ENCODE measurements at places on chromosomes 2 and 18.

- DNase-seq: no peak
Observed at GRCh38 chr2:147487286-147487977, 357.4 kb upstream of the ACVR2A start.

DNA sequence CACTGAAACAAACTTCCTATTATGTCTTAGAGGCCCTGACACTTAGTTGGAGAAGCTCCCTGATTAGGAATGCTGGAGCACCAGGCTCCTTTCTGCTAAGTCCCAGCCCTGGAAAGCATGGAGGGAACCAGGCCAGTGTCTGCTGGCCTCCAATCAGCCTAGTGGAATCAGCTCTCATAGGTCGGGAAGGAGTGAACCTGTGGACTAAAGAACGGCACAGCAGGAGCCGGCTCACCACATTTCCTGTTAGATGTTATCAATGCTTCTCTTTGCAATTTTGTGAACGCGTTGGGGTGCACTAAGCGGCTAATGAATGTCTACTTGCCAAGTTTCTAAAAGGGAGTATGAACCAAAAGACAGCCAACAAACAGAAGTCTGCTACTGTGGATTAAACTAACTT, 296.6 kb downstream of the NAPG start:
- no peak for DNase-seq

DNA sequence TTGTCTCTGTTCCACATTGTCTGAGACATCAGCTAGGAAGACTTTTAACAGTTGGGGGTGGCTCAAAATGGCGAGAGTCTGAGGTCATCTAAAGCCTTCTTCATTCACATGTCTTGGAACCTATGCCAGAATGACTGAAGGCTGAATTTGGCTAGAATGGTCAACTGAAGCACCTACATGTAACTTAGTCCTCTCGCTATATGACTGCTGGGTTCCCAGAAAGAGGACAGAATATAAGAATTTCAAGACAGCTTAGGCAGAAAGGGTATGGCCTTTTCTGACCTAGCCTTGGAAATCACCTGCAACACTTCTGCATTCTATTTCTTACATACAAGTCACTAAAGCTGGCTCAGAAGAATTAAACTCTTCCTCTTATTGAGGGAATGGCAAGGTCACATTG, 75.6 kb upstream of the OTX1 start:
- DNase-seq: no peak

DNA sequence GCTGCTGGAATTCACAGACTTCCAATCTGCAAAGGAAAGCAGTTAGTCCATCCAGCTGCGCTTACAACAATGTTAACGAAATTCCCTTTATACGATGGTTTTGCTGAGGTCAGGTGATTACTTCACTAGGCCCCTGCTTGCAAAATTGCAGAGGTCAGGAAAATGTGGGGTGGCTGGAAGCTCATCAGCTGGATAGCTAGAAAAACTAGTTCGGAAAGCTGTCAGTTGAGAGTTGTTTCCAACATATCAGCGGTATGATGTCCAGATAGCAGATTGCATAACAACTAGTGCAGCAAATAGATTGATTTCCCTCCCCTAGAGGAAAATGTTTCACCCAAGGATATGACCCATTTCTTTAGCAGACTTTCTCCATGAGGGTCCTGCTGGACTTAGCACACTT, 2021.1 kb upstream of the CELF4 start:
- DNase-seq: no peak

DNA sequence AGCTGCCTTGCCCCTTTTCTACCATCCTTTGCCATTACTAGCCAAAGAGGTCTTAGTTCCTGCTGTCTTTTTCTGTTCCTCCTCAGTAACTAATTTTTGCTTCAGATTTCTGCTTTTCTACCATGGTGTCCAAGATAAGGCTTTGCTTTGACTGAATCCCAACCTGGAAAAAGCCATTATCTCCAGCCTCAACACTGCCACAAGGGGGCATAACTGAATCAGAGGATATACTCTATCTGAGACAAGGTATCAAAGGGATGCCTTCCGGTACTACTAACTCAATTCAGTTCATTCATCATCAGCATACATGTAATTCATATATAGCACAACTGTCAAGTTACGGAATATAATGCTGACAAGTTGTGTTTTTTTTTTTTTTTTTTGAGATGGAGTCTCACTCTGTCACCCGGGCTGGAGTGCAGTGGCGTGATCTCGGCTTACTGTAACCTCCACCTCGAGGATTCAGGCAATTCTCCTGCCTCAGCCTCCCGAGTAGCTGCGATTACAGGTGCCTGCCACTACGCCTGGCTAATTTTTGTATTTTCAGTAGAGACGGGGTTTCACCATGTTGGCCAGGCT, 11.4 kb downstream of the OSGEPL1 start:
- peak; percentile 39 for DNase-seq

DNA sequence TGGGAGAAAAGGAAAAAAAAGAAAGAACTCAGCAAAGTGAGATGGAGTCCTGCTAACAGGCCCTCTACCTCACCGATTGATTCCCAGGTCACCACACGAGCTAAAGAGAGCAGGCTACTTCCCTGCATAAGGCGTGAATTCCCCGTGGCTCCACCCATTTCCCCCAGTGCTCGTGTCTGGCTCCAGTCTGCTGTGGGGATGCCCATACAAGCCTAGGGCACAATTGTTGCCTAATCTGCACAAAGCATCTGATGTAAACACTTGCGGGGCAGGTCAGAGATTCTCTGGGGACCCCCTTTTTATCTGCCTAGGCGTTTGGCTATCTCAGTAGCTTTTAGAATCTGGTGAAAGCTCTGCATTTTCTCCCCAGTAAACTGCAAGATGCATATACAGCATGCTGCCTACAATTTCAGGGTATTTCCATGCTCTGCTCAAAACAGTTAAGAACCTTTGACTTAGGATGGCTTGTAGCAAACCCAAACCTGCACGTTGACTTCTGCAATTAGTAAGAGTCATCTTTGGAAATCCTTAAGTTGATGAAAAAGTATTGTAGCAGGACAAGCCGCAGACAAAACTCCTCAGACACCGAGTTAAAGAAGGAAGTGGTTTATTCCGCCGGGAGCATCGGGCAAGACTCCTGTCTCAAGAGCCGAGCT, 34.8 kb downstream of the MYO3B start:
- no peak for DNase-seq

DNA sequence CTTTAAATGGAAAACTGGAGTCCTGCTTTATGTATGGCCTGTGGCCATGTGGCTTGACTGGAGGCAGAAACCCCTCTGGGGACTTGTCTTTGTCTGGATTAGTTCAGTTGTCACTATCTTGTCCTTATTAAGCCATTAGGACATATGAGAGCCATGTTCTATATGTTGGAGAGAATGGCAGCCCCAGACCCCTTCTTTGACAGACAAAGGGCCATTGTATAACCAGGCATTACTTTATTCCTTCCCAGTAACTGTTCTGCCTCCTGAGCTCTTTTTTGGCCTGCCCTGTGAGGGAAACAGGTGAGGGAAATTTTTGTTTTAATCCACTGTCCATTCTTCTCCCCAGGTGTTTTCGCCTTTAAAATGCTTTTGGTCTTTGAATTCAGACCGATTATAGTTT, 43.3 kb downstream of the FSHR start:
- no peak for DNase-seq

Data from HuH-7.5 (cell line).